ENCODE measurements at places on chromosomes 16 and 17.

DNA sequence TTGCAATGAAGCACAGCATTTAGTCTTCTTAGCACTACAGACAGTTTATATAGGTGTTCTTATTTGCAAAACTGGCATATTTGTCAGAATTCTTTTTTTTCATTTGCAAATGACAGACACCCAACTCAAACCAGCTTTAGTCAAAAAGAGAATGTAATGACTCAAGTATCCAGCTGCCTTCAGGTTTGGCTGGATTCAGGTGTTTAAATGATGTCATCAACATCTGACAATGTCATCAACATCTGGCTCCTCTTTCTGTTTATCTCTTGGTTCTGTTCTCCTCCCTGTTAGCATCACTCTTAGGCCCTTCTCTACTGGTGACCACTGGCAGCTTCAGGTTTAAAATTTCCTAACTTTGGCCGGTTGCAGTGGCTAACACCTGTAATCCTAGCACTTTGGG lies 18.9 kb downstream of the TMC5 start:
- no peak for DNase-seq

- no peak for DNase-seq
Measured at GRCh38 chr16:31010585-31011325, at the start of gene STX1B. Gene STX1B (minus strand): TSS chr16:31010638. CDS start chr16:31010396, 242 bp downstream.

DNA sequence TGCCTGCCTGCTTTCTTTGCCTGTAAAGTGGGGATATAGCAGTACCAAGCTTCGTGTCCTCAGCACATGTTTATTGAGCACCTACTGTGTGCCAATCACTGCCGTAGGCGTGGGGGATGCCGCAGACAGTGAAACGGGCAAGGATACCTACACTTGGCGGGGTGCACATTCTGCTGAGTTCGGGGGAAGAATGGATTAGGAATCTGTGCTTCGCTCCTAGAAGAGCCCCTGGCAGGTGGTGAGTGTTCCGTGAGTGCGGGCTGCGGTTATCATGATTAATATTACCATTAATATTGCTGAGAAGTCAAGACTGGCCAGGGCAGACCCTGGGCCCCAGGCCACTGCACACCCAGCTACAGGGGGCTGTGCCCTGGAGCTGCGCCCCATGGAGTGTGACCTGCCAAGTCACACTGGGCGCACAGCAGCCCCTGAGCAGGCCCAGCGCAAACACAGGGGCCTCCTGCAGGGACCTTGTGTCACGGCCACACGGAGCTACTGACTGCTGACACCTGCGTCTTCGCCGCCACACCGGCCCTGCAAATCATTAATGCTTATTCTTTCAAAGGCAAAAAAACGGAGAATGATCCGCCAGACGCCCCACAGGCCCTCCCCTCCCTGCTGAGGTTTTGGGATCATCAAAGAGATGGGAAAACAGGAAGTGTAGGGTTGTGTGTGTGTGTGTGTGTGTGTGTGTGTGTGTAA lies 213.4 kb upstream of the GSE1 start:
- DNase-seq: no peak

DNA sequence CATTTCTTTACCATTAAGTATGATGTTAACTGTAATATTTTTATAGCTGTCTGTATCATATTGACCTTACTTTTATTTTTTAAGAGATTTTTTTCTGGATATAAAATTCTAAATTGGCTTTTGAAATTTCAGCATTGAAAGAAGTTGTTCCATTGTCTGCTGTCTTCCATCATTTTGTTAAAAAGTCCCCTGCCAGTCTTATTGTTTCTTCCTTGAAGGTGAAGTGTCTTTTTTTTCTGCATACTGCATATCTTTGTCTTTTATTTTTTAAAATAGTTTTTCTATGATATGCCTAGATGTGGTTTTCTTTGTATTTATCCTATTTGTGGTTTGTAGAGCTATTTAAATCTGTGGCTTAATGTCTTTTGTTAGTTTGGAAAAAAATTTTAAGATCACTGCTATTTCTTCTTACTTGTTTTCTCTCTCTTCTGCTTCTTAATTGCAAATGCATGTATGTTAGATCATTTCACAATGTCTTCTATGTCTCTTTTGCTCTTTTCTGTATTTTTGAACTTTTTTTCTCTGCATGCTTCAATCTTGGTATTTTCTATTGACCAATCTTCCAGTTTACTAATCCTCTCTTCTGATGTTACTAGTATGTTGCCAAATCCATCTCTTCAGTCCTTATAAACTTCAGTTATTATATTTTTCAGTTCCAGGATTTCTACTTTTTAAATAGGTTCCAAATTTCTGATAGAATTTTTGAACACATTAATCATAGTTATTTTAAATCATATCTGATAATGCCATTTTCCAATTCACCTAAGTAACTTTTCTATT lies 20.2 kb downstream of the IL21R start:
- no peak for DNase-seq

DNA sequence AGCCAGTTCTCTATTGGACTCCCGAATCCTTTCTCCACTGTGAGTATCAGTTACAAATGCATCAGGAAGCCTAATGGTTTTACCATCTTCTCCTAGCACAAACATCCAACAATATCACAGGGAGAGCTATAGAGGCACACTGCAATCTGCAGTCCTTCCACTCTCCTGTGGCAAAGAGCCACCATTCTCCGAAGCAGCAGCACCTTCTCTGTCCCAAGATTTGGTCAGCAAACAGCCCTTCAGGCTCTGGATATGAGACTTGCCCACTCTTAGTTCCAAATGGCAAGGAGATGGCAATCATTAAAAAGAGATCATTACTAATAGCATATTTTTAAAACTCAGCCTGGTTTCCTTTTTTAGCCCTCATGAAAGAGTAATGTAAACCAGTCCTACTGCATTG lies 223.4 kb downstream of the HS3ST3A1 start:
- no peak for DNase-seq

DNA sequence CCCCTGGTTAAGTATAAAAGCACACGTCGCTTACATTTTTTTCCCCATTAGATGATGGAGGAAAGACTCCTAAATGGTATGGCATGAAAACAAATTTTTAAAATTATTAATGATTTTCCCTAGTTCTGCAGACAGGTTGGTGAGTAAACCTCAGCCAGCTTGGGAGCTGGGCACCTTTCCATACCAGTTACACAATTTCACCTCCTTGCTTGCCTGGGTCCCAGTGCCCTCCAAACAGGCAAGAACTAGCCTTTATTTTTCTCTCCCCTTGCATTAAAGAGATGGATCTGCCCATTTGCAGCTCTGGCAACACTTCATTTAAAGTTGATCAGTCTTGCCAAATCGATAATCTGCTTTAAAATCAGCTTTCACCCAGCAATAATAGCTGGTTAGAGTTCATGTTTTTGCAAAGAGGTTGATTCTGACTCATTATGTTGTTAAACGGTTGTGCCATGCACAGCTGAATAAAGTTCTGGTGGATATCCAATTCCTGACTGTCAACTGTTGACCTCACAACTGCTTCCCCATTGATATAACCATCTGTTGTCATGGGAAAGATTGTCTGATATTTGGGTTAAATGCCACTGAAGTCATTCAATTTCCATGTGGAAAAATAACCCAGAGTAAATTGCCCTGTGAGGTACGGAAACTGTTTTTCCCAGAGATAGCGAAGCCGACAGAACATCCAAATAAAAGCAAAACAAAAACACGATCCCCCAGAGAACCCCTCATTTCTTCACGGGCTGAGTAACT lies 1.3 kb downstream of the C17orf58 start:
- no peak for DNase-seq

GRCh38 chr17:64736804-64737492 lies 74.8 kb upstream of the SMURF2 start:
- no peak for DNase-seq
